Muscle of leg (tissue), 16 donors: ENCODE measurements at places on chromosomes 6 and 20.

DNA sequence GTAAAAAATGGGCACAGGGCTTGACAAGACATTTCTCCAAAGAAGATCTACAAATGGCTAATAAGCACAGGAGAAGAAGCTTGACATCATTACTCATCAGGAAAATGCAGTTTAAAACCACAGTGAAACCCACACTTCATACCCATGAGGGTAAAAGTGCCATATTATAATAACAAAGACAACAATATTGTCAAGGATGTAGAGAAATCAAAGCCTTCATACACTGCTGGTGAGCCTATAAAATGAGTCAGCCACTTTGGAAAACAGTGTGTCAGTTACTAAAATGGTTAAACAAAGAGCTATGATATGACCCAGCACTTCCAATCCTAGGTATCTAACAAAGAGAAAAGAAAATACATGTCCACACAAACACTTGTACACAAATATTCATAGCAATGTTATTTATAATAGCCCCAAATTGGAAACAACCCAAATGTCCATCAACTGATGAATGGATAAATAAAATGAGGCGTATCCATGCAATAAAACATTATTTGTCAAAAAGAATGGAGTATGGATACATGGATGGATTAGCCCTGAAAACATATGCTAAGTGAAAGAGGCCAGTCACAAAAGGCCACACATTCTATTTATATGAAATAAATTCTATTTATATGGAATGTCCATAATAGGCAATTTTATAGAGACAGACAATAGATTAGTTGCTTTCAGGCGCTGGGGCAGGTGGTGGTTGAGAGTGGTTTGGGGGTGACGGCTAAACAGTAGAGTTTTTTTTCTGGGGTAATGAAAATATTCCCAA is 11.5 kb upstream of the IL20RA start:
- no peak for DNase-seq

DNA sequence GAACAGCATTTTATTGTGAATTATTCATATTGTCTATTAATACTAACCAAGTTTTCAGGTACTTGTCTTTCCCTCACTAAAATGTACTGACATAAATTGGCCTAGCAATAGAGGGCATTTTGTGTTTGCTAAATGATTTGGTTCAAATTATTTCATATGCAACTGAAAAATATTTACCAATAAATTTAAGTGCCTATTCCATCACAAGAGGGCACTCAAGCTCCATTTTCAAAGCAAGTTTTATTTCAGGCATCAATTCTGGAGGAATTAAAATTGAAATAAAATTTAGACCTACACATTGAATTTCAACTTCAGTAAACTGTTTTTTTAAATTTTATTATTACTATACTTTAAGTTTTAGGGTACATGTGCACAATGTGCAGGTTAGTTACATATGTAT is 114.3 kb upstream of the SYNCRIP start:
- peak; percentile 30 for DNase-seq

GRCh38 chr6:169990095-169991030 is 238.9 kb downstream of the ERMARD start:
- DNase-seq: peak; percentile 68

- no peak for DNase-seq
Measured at GRCh38 chr20:55579802-55580201, 425.5 kb downstream of the CBLN4 start.

DNA sequence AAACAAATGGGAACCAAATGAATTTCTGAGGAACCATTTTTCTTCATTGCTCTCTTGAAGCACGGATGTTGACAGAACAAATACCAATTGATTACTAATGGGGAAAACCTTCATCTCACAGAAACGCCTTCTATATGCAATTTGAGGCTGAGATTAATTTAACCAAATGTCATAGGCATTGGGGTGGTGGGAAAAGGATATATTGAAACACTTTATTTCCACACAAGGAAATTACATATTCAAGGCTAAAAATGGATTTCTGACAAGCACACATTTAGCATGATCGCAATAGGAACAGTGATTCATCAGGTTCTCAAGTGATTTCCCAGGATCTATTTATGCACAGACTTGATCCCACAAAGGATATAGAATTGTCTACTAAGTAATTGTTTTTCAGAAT is 88.9 kb downstream of the COL12A1 start:
- no peak for DNase-seq

- no peak for DNase-seq
Measured at GRCh38 chr6:145532361-145532760, 203.0 kb downstream of the EPM2A start.

- peak; percentile 18 for DNase-seq
Measured at GRCh38 chr6:5665173-5665572, 341.6 kb downstream of the NRN1 start.

DNA sequence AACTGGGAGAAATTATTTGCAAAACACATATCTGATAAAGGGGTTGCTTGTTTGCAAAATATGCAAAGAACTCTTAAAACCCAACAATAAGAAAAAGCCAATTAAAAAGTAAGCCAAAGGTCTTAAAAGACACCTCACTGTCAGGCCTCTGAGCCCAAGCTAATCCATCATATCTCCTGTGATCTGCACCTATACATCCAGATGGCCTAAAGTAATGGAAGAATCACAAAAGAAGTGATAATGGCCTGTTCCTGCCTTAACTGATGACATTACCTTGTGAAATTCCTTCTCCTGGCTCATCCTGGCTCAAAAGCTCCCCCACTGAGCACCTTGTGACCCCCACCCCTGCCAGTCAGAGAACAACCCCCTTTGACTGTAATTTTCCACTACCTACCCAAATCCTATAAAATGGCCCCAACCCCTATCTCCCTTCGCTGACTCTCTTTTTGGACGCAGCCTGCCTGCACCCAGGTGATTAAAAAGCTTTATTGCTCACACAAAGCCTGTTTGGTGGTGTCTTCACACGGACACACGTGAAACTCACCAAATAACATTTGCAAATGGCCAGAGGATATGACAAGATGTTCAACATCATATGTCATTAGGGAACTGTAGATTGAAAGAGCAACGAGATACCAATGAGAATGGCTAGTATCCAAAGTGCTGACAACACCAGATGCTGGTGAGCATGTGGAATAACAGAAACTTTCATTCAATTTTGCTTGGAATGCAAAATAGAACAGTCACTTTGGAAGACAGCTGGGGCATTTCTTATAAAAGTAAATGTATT is 565.0 kb upstream of the ADGRB3 start:
- no peak for DNase-seq
